ENCODE measurements at places on chromosomes 13 and 19. TPM values are rescaled to one million over a fixed set of nuclear protein-coding genes. Genes with fewer than 3 reads are reported as not detected.

The COPE gene
- total RNA-seq: 256 TPM

The SPIB gene
- not detected for total RNA-seq

The RASA3 gene
- 37.2 TPM for total RNA-seq

The C3 gene
- total RNA-seq: 0.70 TPM

The SOX1 gene
- not detected for total RNA-seq

The VMAC gene
- 2.0 TPM for total RNA-seq

The PNMA8B gene
- total RNA-seq: 0.05 TPM

The LIM2 gene
- not detected for total RNA-seq

The FCER2 gene
- total RNA-seq: not detected

The LILRB1 gene
- total RNA-seq: not detected

The CLEC17A gene
- total RNA-seq: not detected

The CBARP gene
- total RNA-seq: 8.4 TPM

The MAN2B1 gene
- total RNA-seq: 52.2 TPM

The GPR18 gene
- total RNA-seq: not detected

The ZNF541 gene
- total RNA-seq: not detected

The KLK12 gene
- total RNA-seq: not detected

The SRRM5 gene
- total RNA-seq: 0.18 TPM

The IZUMO2 gene
- total RNA-seq: not detected

The PROZ gene
- total RNA-seq: not detected

The GARIN5A gene
- 1.5 TPM for total RNA-seq

The IFNL2 gene
- total RNA-seq: not detected

The FXYD7 gene
- total RNA-seq: not detected

The ZNF837 gene
- total RNA-seq: 1.2 TPM

The ADGRE1 gene
- total RNA-seq: 0.33 TPM

The SWSAP1 gene
- total RNA-seq: 1.6 TPM

The STOML3 gene
- not detected for total RNA-seq

The CDADC1 gene
- 6.8 TPM for total RNA-seq

The COX7A1 gene
- 81.7 TPM for total RNA-seq

The CCDC61 gene
- total RNA-seq: 12.3 TPM

The SIGLECL1 gene
- total RNA-seq: not detected

The MAG gene
- total RNA-seq: not detected

The PLEKHA4 gene
- 12.6 TPM for total RNA-seq

The LRRC4B gene
- total RNA-seq: 0.21 TPM
